Lower lobe of right lung (tissue), 2 donors: ENCODE measurements at places on chromosomes 2 and 18.

DNA sequence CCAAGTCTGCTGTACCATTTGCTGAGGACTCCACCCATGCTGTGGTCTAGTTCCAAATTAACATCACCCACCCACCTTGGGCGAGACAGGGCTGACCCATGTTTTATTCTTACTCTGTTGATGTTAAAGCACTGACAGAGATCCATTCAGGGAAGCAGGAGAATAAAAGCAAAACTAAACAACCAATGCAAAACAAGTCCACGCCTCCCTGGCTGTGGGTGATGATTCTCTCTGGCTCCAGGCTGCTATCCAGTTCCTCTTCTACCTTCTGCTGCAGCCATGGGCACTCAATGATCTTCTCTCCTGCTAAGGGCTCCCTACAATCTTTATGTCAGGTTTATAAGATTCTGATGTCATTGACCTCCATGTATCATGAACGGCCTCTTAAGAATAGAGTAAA, 786.6 kb upstream of the ID2 start:
- no peak for DNase-seq

- no peak for DNase-seq
These were observed 363.5 kb upstream of the TNP1 start for GRCh38 chr2:217223222-217223930.

DNA sequence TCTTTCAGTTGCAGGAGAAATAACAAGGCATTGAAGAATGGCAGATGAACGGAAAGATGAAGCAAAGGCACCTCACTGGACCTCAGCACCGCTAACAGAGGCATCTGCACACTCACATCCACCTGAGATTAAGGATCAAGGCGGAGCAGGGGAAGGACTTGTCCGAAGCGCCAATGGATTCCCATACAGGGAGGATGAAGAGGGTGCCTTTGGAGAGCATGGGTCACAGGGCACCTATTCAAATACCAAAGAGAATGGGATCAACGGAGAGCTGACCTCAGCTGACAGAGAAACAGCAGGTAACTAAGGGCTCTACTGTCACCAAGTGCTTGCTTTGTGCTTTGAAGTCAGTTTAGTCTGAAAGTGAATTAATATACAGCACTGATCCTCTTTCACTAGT, 118.5 kb upstream of the UNC80 start:
- DNase-seq = no peak

DNA sequence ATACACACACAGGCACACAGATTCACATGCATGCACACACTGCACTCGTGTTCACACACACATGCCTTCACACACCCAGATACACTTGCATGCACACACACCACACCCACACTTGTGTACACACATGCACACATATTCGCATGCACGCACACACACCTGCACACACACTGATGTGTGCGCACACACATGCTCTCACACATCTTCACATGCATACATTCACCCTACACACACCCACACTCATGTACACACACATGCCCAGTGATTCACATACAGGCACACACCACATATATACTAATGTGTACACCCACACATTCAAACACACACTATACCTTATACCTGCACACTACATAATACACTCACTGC, 181.6 kb downstream of the LOXHD1 start:
- DNase-seq = no peak

DNA sequence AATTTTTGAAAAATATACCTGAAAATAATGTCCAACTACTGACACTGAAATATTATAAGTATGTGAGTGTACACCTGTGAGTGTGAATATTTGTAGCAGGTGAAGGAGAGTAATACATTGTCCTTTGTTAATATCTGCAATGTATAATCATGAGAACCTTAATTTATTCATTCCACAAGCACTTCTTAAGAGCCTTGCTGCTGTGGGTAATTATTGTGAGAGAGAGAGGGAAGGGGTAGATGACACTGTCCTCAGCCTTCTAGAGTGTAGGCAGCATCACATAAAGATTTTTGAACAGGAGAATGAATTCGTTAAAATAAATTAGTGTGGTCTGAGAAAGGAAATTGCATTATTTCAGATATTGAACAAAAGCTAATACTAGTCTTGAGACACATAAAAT, 157.2 kb downstream of the MAP2 start:
- DNase-seq = no peak
